ENCODE measurements at places on chromosomes 4 and X.

GRCh38 chrX:13015536-13016236, 28.7 kb downstream of the FAM9C start:
- no peak for DNase-seq

GRCh38 chrX:78124307-78124706, 15.1 kb downstream of the TAF9B start:
- DNase-seq: no peak

DNA sequence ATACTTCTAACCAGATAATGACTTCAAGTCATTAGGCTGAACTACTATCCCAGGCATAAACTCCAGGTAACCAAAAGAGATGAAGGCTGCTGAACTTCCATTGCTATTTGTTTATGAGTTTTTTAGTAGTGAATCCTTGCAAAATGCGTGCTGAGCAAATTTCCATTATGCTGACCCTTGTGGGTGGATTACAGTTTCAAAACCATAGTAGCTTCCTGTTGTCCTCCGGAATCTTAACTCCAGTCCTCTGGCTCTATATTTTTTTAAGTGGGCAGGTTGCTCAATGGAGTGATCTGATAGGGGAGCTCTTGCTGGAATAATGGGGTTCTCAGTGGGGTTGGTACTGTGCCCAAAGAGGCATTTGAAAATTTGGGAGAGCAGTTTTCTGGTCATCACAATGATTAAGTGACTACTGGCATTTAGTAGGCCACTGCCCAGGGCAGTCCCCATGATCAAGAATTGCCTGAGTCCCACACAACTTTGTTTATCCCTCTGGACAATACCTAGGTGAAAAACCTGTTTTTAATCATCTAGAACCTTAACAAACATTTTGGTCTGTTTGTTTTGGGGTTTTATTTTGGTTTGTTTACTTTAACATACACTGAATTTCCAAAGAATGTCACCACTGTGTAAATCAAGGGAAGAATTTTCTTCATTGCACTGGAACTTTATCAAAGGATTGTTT, 302.3 kb upstream of the GATB start:
- no peak for DNase-seq

- DNase-seq: no peak
Measured at GRCh38 chrX:100911731-100912130, 17.0 kb downstream of the XKRX start.

- peak; percentile 21 for DNase-seq
Measured at GRCh38 chr4:73019462-73020047, 50.0 kb downstream of the COX18 start.

- DNase-seq: no peak
Measured at GRCh38 chr4:98601708-98602107, 56.7 kb downstream of the TSPAN5 start.

GRCh38 chrX:53321230-53321942, 40.0 kb upstream of the IQSEC2 start:
- DNase-seq: no peak

DNA sequence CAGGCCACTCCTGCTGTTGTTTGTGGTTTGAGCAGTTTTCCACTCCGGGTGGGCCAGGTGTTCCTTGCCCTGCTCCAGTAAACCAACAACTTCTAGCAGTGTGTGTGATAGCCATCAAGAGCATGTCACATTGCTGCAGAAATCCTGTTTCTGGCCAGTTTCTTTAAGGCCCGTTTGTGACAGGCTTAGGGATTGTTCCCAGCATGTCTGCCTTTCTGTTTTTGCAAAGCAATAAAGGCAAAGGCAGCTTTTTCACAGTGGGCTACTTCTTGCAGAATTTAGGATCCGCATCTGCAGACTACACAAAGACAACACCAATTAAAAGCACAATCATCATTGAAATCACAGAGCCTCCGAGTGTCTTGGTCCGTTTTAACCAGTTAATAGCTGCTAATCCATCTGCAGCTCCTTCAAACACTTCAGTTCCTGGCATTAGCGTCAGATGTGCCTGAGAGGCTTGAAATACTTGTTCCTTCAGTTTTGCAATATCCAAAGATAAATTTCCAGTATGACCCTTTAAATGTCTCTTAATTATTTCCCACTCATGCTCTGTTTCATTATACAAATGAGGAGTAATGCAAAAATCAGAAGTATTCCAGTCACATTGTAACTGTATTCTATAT, 65.1 kb downstream of the ADAM29 start:
- DNase-seq: no peak

DNA sequence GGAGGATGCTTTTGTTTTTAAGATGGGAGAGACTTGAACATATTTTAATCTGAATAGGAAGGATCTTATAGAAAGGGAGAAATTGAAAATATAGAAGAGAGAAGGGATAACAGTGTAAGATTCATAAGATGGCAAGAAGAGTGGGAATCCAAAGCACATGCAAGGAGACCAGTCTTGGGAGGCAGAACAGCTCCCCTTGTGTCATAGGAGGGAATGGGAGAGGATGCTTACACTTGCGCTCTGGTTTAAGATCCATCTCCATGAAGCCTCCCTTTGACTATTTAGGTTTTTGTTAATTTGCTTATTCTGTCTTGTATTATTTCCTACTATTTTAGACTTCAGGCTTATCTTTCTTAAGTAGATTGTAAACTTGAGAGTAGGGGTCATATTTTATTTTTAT, 42.7 kb downstream of the KIF4A start:
- DNase-seq: no peak

DNA sequence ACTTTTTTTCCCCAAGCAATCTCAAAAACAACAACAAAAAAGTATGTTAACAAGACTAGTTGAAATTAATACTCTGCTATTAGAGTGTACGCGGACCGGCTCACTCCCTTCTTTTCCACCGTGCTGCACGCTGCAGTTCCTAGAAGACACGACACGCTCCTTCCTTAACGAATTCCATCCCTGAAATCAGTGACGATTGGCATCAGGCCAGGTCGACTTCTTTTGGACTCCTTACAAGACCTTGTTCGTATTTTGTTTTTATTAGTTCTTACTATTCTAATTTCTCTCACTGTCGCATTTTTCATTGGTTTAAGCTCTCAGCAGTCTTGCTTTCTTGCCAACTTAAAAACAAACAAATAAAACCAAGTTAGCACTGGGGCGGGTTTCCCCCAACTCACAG, 175.8 kb upstream of the PITX2 start:
- DNase-seq: no peak

GRCh38 chr4:121392426-121393086, 11.7 kb upstream of the QRFPR start:
- DNase-seq: no peak

DNA sequence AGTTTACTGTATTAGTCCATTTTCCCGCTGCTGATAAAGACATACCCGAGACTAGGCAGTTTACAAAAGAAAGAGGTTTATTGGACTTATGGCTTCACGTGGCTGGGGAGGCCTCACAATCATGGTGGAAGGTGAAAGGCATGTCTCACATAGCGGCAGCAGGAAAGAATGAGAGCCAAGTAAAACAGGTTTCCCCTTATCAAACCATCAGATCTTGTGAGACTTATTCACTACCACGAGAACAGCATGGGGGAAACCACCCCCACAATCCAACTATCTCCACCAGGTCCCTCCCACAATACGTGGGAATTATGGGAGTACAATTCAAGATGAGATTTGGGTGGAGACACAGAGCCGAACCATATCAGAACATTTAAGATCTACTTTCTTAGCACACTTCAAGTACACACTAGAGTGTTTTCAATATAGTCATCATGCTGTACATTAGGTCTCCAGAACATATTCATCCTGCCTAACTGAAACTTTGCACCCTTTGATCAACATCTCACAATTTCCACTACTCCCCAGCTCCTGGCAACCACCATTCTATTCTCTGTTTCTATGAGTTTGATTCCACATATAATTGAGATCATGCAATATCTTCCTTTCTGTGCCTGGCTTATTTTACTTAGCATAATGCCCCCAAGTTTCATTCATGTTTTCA, 341.0 kb downstream of the ARHGAP24 start:
- no peak for DNase-seq

DNA sequence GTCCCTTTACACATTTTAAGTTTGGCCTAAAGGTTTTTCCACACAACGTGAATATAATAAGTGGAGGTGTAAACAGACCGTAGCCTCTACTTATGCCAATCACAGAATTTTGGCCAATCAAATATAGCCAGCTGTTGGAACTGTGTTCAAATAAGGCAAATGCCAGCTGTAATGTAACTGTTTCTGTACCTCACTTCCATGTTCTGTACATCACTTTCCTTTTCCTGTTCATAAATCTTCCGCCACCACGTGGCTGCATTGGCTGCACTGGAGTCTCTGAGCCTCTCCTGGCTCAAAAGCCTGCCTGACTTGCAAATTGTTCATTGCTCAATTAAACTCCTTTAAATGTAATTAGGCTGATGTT, 105.1 kb upstream of the SMIM31 start:
- DNase-seq: no peak

DNA sequence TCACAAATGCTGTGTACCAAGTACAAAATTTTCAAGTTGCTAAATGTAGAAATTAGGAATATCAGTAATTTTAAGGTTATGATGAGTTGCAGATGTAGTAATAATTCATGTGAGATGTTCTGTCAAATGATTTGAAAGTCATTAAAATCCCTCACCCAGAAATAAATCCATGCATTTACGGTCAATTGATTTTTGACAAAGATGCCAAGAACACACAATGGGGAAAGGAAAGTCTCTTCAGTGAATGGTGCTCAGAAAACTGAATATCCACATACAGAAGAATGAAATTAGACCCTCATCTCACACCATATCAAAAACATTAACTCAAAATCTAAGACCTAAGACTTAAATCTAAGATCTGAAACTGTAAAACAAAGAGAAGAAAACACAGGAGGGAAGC, 12.9 kb upstream of the BMPR1B start:
- no peak for DNase-seq

GRCh38 chr4:41098093-41099048, 116.0 kb downstream of the APBB2 start:
- DNase-seq: no peak

- no peak for DNase-seq
Measured at GRCh38 chr4:76637712-76638361, 202.8 kb downstream of the SHROOM3 start.

- no peak for DNase-seq
Measured at GRCh38 chrX:101229170-101229569, 9.6 kb downstream of the DRP2 start.

DNA sequence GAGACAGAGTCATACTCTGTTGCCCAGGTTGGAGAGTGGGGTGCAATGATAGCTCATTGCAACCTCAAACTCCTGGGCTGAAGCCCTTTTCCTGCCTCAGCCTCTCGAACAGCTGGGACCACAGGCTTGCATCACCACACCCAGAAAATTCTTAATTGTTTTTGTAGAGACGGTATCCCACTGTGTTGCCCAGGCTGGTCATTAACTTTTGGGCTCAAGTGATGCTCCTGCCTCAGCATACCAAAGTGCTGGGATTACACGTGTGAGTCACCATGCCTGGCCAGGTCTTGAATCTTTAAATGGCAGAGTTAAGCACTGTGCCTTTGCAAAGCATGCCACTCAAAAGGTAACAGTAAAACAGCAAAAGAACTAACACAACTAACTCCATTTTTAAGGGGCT, 28.6 kb upstream of the BBS12 start:
- no peak for DNase-seq

DNA sequence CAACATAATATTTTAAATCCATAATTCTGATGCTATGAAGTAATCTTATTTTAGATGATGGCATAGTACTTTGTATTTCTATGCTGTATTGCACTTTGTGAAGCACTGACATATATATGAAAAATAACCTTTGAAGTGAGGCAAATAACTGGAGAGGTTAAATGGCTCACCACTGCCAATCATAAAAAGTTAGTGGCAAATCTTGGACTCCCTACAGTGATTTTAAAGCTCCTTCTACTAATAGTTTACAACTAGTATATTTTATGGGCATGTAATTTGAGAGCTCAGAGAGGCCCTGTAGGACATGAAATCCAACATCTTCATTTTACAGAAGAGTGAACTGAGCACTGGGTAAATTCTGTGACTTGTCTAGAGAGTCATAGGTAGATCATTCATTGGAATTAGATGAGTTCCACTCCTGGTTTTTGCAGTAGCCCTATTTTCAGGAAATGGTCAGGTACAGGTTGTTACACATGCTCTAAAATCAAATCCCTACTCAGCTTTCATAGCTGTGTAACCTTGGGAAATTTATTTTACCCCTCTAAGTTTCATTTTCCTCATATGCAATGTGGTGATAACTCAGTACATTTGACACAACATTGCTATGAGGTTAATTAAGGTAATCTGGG, 804 bp upstream of the GC start:
- DNase-seq: no peak

GRCh38 chrX:132209527-132209926, 9.7 kb downstream of the RAP2C start:
- no peak for DNase-seq

DNA sequence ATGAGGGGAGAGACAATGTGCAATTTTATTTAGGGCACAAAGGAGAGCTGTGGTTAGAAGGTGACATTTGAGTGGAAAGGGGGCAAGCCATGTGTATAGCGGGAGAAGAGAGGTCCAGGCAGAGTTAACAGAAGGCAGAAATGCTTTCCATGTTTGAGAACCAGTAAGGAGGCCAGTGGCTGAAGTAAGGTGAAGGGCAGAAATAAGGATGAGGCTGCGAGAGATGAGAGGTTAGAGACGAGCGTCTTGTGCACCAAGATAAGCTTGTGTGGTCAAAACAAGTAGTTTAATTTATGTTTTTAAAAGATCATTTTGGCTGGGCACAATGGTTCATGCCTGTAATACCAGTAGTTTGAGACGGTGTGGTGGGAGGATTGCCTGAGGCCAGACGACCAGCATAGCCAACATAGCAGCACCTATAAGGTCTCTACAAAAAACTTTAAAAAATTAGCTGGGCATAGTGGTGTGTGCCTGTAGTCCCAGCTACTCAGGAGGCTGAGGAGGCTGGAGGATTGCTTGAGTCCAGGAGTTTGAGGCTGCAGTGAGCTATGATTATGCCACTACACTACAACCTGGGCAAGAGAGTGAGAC, 8.5 kb downstream of the HTT start:
- no peak for DNase-seq

DNA sequence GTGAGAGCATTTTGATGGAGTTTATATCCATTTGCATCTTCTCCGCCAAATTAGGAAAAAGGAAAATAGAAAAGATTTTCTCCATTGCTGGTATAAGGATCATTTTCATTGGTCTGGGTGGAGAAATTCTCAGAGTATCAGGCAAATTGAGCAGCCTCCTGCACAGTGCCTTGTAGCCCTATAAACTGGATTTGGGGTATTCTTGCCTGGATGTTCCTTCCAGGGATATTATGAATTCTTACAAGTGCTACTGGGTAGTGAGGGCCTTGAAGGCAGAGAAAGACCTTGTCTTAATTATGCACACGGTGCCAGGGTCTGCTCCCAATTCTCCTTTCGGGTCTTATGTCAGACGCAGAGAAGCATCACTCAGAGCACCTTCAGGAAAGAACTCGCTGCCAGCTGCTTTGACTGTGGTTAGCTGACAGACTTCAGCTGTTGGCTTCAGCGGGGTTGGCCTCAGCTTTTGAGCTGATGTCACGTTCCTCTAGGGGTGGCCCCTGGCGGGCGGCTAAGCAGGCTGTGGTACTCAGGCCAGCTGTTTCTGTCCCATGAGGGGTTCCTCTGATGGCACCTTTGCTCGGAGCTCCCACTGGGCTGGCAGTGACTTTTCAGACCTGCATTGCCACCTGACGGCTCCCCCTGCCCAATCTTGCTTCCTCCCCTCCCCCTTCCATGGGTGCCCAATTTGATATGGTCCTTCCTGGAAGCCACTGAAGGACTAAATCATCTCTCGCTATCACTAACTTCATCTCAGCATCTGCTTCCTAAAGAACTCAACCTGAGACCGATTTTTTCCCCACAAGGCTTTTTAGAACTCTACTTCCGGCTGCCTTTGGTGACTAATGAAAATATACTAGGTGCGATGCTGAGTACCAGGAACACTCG, 519.5 kb downstream of the BCOR start:
- DNase-seq: no peak

Data from smooth muscle cell of the brain vasculature (primary cell).